ENCODE measurements at places on chromosomes 2 and 18. TPM values are rescaled to one million over a fixed set of nuclear protein-coding genes. Genes with fewer than 3 reads are reported as not detected.

The RTN4 gene
- total RNA-seq = 532 TPM

DNA sequence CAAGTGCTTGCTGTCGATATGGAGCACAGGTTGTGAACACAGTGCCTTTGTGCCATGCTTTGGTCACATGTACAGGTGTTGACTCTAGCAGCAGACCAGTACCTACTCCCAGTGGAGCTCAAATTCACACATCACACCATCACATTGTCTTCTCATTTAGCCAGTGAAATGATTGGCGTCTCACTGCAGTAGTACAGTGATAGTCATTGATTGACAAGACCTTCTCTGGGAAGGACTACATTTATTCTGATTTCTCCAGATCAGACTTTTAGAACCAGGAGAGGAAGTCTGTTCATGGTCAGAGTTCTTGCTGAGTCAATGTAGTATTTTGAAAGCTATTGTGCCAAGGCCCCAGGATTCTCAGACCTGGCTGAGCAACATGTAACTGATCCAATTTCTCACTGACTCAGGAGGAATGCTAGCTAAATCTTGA lies 75.2 kb downstream of the FMNL2 start:
- no peak overlapping the region for H3K4me3 ChIP-seq
- no peak overlapping the region for H3K27ac ChIP-seq
- H3K36me3 ChIP-seq = no peaks in the 10 kb centered on the region
- H3K27me3 ChIP-seq = no peaks in the 10 kb centered on the region
- DNase-seq = no peak
- peaks cover 51% of the 10 kb centered on the region for H3K4me1 ChIP-seq

DNA sequence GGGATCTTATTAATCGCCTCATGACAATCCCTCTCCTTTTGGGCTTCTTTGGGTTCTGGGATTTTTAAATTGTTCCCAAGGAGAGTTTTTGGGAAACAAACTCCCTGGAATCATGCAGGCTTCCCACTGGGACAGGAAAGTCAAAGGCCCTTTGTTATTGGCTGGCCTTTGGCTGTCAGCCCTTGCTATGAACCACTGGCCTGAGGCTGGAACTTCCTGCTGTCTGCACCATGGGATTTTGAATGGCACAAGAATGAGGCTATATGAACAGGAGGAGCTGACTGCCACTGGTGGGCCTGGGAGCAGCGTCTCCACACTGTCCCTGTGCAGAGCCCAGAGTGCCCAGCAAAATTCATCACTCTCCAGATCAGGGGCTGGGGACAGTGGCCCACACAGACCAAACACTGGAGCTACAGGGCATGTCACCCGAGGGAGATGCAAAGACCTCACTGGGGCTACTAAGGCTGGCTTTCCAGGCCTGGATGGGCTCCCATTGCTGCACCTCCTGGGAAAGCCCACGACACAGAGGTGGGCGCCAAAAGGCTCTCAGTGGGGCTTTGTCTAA lies 35.7 kb downstream of the STEAP3 start:
- DNase-seq = no peak
- no peaks in the 10 kb centered on the region for H3K27me3 ChIP-seq
- H3K36me3 ChIP-seq = no peaks in the 10 kb centered on the region

GRCh38 chr18:11909591-11910026 lies 1.5 kb upstream of the MPPE1 start:
- H3K27ac ChIP-seq = peak overlapping the region; percentile 91
- H3K4me1 ChIP-seq = peaks cover 25% of the 10 kb centered on the region
- H3K36me3 ChIP-seq = no peaks in the 10 kb centered on the region
- H3K27me3 ChIP-seq = no peaks in the 10 kb centered on the region

GRCh38 chr2:1837458-1837857 lies 93.1 kb upstream of the PXDN start:
- H3K27me3 ChIP-seq = peaks cover 16% of the 10 kb centered on the region
- peaks cover 7% of the 10 kb centered on the region for H3K4me1 ChIP-seq
- no peaks in the 10 kb centered on the region for H3K36me3 ChIP-seq

GRCh38 chr2:213320604-213321003 lies 36.3 kb downstream of the SPAG16 start:
- H3K4me1 ChIP-seq = peaks cover 23% of the 10 kb centered on the region
- H3K36me3 ChIP-seq = peaks cover 45% of the 10 kb centered on the region
- no peaks in the 10 kb centered on the region for H3K27me3 ChIP-seq
- H3K4me3 ChIP-seq = no peak overlapping the region
- no peak overlapping the region for H3K27ac ChIP-seq
- DNase-seq = no peak

All from osteocyte (in vitro differentiated cells).